GM23248 (cell line): ENCODE measurements at places on chromosomes 2 and 18.

GRCh38 chr2:182971820-182972547, 66.3 kb downstream of the NCKAP1 start:
- no peak for DNase-seq

DNA sequence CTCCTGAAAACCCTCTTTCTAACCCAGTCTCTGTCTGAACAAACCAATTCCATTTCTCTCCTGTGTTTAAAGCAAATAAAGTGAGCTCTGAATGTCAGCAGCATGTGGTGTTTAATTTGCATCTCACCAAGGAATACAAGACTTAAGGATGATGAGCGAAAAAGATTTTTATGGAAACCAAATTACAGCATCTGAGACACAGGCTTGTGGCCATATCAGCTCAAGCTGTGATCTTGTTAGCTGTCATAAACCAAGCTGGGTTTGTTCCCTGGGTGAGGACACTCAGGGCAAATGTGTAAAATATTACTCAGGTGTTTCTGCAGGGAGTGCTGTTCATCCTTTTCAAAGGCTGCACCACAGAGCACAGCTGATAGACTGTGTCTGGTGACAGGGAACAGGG, 129.3 kb upstream of the REV1 start:
- DNase-seq: no peak

DNA sequence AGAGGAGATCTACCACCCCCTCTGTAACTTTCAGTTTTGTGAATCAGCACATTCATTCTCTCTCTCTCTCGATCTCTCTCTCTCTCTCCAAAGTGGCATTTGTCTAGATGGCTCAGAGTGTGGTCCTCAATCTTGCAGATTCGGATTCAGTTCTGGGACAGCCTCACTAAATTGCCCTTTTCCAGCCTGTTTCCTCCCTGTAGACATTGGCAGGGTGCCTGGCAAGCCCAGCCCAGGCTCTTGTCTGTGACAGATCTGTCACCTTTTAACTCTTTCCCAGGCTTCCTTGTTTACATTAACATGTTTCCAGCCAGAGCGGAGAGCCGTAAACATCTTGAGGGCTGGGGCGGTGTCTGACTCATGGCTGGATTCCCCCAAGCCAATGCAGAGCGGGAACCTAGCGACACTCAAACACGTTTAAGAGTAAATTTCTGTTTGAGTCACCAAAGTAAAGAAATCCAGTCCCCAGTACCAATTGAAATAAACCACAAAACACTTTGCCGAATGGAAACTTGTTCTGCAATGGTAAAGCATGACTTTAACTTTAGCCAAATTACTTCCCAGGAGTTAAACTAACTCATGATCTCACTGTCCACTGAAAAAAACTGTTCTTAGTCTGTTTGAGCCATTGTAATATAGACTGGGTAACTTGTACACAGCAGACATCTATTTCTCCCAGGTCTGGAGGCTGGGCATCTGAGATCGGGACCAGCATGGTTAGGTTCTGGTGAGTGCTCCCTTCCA, 6.6 kb upstream of the CYP27C1 start:
- DNase-seq: peak; percentile 91

DNA sequence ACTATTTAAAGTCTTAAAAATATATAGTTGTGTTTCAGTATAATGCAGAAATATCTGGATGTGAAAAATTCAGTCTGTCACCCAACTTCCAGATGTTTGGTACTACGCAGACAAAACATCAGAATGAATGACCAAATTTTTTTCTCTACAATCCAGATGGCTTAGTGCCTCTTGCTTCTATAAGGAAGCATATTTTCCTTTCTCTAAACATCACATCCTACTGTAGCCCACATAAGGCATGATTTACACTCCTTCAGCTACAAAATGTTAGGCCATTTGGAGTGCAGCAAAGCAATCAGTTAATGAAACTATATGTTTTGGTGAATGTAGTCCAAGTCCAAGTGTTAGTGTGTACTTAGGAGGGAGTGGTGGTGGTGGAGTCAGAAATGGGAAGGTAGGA, 162.9 kb upstream of the SIX2 start:
- DNase-seq: no peak

DNA sequence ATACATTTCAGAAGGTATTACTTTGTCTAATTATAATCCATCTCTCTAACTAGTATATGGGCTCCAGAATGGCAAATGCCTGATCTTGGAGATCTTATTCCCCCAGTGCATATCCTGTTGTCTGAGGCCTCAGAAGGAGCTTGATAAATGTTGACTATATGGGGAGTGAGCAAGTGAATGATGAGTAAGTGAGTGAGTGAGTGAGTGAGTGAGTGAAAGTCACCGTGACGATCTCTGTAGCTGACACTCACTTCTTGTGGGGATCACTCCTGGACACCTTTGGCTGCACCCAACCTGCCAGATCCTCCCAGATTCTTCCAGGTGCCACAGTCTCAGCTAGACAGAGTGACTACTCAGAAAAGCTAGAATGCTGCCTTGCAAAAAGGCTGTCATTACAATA, 2.8 kb downstream of the XDH start:
- DNase-seq: no peak

DNA sequence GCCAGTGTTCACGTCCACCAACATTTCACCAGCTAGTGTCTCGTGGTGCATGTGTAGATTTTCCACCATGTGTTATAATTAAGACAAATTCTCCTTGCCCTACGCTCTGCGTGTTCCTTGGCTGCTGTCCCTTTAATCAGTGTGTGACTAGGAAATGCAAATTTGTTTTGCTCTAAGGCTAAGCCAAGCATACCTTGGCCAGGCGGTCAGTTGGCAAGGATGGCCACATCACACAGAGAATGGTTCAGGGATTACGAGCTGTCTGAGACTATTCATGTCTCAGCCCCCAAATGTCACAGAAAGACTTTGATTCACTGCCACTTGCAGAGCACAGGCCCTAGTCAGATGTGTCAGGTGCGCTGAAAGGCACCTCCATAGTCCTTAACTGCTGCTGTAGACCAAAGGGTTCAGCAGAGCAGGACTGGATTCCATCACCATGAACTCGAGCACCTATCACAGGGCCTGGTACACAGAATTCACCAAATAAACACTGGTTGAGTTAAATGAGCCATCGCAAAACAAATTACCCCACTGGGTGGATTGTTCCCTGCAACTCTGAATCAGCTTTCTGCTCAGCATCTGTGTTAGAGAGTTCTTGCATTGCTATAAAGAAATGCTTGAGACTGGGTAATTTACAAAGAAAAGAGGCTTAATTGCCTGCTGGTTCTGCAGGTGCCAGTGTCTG, 128.4 kb downstream of the CABLES1 start:
- no peak for DNase-seq

DNA sequence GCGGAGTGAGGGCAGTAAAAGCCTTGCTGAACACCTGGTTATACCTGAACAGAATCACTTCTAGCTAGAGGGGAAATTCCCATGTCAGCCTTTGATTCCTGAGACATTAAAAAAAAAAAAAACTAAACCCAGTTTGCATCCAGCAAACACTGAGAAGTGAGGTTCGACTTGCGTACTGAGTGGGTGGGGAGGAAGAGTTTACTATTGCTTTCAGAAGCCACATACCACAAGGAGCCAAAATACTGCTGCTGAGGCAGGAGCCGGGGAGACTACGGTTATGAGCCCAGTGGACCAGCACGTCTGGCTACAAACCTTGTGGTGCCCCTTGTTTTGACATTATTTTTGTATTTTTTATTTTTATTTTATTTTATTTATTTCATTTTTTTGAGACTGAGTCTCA, 2.7 kb downstream of the COLEC11 start:
- no peak for DNase-seq

GRCh38 chr2:120814352-120814751, 78.7 kb downstream of the GLI2 start:
- DNase-seq: no peak

DNA sequence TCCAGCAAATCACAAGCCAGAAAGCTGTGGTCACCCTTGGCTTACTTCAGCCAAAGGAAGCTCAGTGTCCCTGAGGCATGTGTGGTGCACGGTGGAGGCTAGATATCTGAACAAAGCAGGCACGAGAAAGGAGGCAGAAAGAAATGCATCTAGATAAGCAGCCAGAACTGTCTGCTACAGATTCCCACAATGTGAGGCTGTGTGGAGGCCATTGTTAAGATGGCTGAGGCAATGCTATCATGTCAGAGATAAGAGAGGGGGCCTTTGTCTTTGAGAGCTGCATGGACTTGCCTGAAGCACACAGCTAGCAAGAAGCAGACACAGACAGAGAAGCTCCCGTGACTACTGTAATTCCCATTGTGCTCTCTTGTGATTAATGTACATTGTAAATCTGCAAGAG, 110.5 kb upstream of the LYPD6 start:
- DNase-seq: no peak

DNA sequence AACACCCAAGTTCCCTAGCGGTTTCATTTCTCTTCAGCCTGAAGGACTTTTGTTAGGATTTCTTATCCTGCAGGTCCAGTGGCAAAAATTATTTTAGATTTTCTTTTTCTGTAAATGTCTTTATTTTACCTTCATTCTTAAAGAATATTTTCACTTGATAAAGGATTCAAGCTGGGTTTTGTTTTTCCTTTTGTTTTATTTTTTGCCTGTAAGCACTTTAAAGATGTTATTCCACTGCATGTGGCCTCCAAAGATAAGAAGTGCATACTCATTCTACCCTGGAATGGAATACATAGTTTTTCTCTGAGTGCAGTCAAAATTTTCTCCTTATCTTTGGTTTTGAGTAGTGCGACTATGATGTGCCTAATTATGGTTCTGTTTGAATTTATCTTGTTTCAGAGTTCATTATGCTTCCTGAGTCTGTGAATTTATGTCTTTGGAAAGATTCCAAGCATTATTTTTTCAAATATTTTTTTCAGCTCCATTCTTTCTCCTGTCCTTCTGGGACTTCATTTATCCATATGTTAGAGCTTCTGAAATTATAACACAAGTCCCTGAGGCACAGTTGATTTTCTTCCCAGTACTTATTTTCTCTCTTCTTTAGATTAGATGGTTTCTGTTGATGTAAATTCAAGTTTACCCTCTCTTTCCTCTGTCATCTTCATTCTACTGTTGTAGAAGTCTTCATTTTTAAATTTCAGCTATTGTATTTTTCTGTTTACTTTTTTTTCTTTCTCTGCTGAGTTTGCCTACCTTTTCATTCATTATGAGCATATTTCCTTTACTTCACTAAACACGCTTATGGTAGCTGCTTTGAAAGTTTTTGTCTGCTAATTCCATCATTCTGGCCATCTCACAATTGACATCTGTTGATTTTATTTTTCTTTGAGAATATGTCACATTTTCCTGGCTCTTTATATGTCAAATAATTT, 69.6 kb downstream of the MAPRE2 start:
- no peak for DNase-seq

DNA sequence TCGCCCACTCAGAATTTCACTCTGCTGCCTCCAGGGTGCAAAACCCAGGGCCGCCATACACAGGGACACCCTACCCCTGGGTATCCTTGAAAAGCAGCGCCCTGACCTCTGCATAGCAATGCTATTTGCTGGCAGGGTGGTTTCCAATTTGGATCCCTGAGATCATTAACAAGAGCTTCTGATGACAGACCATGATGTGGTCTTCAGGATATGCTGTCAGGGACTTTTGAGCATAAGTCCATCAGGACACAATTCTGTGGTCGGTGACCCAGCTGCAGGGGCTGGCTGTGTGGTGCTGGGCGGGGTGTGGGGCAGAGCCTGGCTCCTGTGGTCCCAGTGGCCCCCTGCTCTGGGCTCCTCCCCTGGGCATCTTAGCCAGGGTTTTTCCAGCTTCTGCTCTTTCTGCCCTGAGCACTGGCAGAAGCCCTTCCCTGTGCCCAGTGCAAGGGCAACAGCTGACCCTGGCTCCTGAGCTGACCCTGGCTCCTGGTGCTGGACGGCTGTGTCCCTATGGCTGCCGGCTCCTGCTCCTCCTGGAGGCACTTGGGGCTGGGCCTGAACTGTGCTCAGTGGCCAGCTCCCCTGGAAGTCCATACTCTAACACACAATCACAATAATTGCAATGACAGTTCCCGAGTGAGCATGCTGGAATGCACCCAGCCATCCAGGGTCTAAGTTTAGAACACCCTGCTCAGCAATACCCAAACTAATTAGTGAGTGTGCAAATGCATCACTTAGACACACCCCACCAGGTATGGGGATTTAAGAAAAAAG, 271.5 kb downstream of the HDAC4 start:
- peak; percentile 28 for DNase-seq

DNA sequence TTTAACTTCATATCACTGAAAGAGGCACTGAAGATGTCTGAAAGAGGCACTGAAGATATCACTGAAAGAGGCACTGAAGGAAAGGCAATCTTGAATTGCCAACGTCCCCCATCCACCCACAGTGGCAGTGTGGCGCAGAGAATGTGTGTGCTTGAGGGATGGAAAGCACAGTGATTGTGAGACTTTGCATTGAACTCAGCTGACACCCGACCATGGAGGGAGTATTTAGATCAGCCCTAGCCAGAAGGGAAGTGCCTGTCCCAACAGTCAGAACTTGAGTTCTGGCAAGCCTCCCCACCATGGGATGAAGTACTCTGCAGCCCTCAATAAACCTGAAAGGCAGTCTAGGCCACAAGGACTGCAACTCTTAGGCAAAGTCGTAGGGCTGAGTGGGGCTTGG, 33.8 kb downstream of the MAP4K3 start:
- DNase-seq: no peak

- peak; percentile 87 for DNase-seq
These were observed 2.9 kb downstream of the TRIB2 start for GRCh38 chr2:12719400-12720277.

GRCh38 chr2:207711750-207712530, 500 bp downstream of the CCNYL1 start:
- DNase-seq: peak; percentile 73

DNA sequence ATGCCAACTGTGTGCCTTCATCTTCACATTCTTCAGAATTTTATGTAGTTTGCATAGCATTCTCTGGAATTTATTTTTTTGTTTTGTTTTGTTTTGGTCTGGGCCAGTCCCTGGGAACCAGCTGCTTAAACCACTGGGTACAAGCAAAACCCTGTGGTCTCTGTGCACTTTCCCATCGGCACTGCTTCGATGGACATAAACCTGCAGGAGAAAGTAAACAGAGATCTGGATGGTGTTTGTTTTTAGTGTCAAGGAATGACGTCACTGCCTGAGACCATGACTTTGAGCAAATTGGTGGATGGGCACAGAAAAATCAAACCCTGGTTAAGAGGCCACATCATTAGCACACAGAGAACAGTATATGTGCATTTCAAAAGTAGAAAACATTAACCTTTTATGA, 64.7 kb upstream of the RASGRP3 start:
- DNase-seq: peak; percentile 32

DNA sequence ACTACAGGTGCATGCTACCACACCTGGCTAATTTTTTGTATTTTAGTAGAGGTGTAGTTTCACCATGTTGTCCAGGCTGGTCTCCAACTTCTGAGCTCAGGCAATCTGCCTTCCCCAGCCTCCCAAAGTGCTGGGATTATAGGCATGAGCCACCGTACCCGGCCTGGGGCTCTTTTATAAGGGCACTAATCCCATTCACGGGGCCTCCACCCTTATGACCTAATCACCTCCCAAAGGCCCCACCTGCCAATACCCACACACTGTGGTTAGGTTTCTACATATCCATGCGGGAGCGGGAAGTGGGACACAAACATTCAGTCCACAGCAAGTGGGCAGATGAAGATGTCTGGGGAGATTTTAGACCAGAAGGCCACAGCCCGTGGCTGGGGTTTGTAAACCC, 164.7 kb upstream of the SH3BP4 start:
- DNase-seq: no peak
